ENCODE measurements at places on chromosomes 12 and 14. TPM values are rescaled to one million over a fixed set of nuclear protein-coding genes. Genes with fewer than 3 reads are reported as not detected.

DNA sequence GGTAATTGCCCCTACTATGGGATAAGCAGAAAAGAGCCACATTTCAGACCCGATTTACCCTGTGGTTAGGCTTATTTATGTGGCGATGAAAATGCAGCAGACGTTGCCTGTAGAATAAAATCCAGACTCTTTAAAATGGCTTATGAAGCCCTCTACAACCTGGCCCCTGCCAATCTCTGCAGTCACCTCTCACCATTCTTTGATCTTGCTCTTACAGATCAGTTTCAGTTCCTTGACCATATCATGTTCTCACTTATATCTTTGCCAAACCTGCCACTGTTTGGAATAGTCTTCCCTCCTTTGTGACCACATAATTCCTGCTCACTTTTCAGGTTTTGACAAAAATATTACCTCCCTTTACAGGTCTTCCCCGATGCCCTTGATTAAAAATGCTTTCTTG, 264.3 kb upstream of the GARIN6 start:
- no peak for DNase-seq

GRCh38 chr14:101196795-101197590, 293.5 kb upstream of the RTL1 start:
- no peak for DNase-seq

GRCh38 chr12:129328235-129328634, 475.0 kb downstream of the GLT1D1 start:
- no peak for DNase-seq

GRCh38 chr12:115375186-115375991, 691.4 kb upstream of the TBX3 start:
- no peak for DNase-seq

DNA sequence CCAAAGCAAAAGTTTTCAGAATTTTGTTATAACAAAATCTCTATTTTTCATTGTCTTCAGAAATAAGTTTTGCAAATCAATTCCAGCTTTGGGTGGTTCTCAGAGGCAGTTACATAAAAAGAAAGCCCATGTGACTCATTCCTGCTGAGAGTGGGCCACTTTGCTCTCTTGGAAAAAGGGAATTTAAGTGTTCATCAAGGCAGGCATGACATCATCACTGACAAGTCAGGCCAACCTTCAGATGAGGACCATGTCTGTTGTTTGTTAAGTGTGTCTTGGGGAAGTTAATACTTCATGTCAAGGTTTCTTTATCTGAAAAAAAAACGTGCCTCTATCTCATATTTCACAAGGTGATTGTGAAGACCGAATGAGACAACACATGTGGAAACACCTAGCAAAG, 519.8 kb upstream of the TMPO start:
- DNase-seq = no peak

DNA sequence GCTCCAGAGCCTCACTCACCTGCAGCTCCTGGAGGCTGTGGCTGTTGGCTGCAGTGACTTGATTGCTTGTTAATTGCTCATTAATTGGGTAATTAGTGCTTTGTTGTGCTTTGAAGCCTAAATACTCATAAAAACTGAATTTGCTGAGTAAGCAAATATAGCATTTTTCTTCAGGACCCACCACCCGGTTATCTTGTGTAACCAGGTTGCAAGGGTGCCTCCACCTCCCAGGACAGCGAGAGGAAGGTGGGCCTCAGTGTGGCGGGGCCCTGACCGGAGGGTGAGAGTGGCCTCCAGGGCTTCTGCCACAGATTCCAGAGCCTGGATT, 48.7 kb downstream of the FBRSL1 start:
- no peak for DNase-seq

DNA sequence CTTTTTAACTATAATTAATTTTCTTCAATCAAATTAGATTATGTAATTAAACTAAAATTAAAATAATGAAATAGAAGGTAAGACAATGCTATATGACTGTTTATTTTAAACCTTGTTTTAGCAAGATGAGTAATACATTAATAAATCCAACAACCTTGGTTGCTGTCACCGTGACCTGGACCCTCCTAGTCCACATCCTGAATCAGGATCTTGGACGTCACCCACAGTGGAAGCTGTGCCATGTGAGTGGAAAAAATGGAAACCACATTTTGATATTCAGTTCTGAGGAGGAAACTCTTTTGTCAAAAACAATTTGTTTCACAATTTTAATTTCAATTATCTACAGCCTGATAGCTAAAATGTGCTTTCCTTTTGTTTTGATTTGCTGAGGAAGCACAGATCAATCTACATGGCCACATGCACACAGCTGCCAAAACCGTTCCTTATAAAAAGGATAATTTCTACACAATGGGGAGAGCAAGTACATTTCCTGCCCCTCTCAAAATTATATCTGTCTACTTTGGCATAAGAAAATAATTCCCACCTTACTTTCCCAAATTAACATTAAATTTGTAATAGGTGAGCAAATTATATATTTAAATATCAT, 255.5 kb downstream of the RASSF9 start:
- no peak for DNase-seq

DNA sequence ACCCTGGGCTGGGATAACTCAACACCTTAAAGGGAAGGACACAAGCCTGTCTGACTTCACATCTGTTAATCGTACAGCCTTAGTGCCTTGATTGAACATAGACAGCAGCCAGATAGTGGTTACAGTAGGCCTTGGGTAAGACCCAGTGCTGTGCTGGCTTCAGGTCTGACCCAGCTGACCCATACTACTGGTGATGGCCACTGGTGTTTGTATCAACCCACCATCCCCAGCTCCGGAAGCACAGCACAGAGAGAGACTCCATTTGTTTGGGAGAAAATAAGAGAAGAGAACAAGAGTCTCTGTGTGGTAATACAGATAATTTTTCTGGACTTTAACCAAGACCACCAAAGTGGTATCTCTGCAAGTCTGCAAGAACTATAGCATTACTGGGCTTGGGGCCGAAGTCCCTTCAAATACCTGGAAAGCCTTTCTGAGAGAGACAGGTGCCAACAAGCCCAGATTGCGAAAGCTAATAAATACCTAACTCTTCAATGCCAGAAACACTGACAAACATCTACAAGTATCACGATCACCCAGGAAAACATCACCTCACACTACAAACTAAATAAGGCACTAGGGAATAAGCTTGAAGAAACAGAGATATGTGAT, 330.1 kb upstream of the GARIN2 start:
- no peak for DNase-seq

DNA sequence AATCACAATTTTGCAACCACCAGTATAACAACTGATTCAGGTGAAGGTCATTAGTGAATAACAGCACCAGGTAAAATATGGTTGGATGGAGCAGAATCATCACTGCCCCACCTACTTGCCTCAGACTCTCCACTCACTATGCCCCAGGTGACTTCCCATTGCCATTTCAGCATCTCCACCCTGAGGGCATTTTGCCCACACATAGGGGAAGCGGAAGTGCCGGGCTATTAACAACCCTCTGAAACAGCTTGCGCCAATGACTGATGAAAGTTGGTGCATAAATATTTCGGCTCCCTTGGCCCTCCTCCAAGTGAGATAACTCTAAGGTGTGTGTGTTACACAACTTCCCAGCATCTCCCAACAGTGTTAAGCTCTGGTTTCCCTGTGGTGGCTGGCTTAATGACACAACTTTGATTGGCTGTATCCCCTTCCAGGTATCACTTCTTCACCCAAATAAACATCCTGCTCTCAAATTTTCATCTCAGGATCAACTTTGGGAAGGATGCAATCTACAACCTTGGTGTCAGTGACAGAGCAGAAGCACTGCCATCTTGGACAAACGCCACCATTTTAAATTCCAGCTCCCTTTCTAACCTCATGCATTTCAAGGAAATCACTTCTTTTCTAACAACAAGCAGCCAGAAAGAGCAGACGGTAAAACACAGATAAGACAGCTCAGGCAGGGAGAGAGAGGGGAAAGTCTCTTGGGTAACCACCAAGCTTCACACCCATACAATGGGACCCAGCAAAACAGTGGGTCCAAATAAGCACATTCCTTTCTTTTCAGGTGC, 73.6 kb upstream of the PPP2R5C start:
- no peak for DNase-seq

GRCh38 chr12:69189378-69189978, 49.9 kb upstream of the CPSF6 start:
- DNase-seq = no peak

GRCh38 chr14:73710737-73711136, 3.4 kb downstream of the PNMA1 start:
- DNase-seq = no peak

GRCh38 chr12:122457627-122458026, 35.2 kb upstream of the CLIP1 start:
- no peak for DNase-seq

- no peak for DNase-seq
Observed at GRCh38 chr12:6110006-6110405, 14.5 kb downstream of the VWF start.

DNA sequence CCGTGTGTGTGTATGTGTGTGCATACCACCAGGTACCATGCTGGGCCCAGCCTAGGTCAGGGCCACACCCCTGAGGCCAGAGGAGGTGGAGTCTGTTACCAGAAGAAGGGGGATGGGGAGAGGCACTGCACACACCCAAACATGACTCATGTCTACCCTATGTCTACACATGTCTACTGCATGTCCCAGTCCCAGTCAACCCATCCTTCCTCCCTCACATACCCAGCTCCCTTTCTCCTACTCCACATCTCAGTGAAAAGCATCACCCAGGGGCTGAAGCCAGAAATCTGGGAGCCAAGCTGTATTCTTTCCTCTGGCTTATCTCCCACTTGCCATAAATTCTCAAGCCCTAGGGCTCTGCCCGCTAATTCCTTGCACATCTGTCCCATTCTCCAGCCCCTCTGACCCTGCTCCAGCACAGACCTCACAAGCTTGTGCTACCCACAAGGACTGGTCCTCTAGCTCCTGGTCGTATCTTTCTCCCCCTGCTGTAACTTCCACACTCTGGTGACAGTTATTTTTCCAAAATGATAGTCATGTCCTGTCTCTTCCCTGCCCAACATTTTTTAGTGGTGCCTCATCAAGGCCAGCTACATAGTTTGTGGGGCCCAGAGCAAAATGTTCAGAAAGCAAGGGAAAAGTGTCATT, 18.0 kb upstream of the APPL2 start:
- no peak for DNase-seq

DNA sequence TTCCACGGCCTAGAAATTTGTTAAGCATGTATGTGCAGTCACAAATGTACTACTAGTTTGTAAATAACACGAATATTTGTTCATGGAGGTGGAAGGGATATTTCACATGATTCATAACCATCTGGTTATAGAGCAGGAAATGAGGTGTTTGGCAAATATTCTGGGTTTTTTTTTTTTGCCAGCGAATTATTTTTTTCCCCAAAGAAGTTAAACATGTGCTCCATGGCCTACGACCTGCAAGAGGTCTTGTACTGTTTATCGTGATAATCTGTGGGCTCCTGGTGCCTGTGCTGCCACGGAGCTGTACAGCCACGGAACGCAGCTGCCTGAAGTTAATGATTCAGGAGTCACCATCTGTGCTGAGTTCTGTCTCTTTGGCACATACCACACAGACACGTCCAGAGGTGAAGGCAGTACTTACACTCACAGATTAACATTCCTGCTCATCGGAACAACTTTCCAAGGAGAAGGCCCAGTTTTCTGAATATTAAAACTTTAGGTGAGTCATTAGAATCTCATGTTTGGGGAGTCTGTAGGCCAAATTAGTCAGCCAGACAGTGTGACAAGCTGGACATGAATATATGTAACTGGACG, 156.3 kb downstream of the TMX1 start:
- no peak for DNase-seq

- DNase-seq = no peak
Observed at GRCh38 chr14:103507751-103508150, 14.9 kb downstream of the CKB start.

The DNAAF2 gene
- 19.1 TPM for polyA plus RNA-seq

The ADCY6 gene
- 113 TPM for polyA plus RNA-seq

The CLEC4E gene
- polyA plus RNA-seq = 1.1 TPM

The TAS2R13 gene
- polyA plus RNA-seq = not detected

The GZMB gene
- polyA plus RNA-seq = 0.49 TPM

The ASIC1 gene
- polyA plus RNA-seq = 5.0 TPM

The NEUROD4 gene
- polyA plus RNA-seq = not detected

Data from left renal cortex interstitium (tissue), 4 donors.